Activated CD4-positive, alpha-beta memory T cell treated with anti-CD3 and anti-CD28 coated beads, Interleukin-2, amount 10 ng/mL, durations not matched to agents 7 days and 5 days (primary cell): ENCODE measurements at places on chromosomes 5 and 9.

- no peaks in the 10 kb centered on the region for H3K4me1 ChIP-seq
- no peak overlapping the region for H3K4me3 ChIP-seq
- no peaks in the 10 kb centered on the region for H3K36me3 ChIP-seq
- H3K27ac ChIP-seq: no peak overlapping the region
These were observed 837 bp downstream of the PCDHB2 start for GRCh38 chr5:141095263-141095641.

GRCh38 chr9:12722131-12722530 is 28.9 kb downstream of the TYRP1 start:
- H3K4me3 ChIP-seq: no peak overlapping the region
- no peaks in the 10 kb centered on the region for H3K4me1 ChIP-seq
- H3K27me3 ChIP-seq: no peaks in the 10 kb centered on the region
- DNase-seq: no peak

DNA sequence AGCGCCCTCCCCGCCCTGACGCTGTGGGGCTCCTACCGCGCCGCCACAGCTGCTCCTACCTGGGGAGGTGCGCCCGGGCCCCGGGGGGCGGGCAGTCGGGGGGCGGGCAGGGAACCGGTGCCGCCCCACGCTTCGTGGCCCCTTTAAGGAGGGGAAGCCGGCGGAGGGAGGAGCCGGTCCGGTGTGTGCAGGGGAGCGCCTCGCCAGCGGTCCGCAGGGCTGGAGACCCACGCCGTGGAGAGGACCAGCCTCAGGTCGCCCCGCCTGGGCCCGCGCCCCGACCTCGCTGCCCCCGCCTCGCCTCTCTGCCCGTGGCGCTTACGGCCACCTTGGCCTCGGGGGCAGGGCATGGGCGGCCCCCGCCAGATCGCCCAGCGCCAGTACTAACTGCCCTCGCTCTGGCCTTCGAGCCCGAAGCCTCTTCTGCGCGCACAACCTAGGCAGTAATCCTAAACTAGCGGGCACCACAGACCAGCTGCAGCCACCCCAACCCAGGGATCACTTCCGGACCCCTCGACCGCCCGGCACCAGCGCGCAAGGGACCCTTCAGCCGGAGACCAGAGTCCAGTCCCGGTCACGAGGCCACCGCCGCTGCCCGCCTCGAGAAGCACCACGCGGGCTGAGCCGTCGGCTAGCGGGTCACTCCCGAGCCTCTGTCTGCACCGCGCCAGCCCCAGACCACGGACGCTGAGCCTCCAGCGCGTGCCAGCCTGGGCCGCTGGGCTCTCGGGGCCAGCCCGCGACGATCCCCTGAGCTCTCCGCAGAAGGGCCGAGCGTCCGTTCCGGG is at the start of gene FOXE1:
FOXE1 (plus strand) TSS at position 171 of the 788 bp plus-strand sequence. CDS start 689 bp downstream, outside the sequence.
- peaks cover 31% of the 10 kb centered on the region for H3K4me1 ChIP-seq
- no peaks in the 10 kb centered on the region for H3K36me3 ChIP-seq
- H3K4me3 ChIP-seq: peak within 1 kb of the TSS; percentile 72
- peak within 1 kb of the TSS; percentile 5 for H3K27ac ChIP-seq

DNA sequence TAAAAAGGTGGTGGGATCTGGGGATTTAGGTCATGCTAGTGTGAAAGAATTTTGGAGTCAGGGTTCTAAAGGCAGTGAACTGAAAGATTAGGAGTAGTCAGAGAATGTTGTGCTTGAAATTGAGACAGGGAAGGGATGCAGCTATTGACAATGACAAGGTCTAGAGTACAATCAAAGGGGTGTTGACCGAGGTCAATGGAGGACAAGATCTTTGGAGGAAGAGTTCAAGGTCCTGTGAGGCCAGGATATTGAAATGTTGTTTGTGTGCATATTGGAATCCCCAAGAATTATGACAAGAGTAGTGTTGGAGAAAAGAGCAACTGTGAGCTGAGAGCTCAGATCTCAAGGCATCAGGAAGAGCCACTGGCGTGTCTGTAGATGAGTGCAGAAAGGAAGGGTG is 116.9 kb downstream of the RASGRF2 start:
- H3K4me1 ChIP-seq: no peaks in the 10 kb centered on the region
- H3K27ac ChIP-seq: no peak overlapping the region
- DNase-seq: no peak

- H3K27me3 ChIP-seq: no peaks in the 10 kb centered on the region
- H3K4me1 ChIP-seq: no peaks in the 10 kb centered on the region
These were observed 14.4 kb upstream of the TMOD1 start for GRCh38 chr9:97487107-97487506.

GRCh38 chr5:150740992-150741391 is 17.8 kb downstream of the DCTN4 start:
- no peaks in the 10 kb centered on the region for H3K27me3 ChIP-seq
- DNase-seq: no peak
- H3K27ac ChIP-seq: no peak overlapping the region
- H3K4me1 ChIP-seq: peaks cover 65% of the 10 kb centered on the region
- peaks cover 72% of the 10 kb centered on the region for H3K36me3 ChIP-seq

- peaks cover 16% of the 10 kb centered on the region for H3K4me1 ChIP-seq
- no peak overlapping the region for H3K4me3 ChIP-seq
- DNase-seq: no peak
- H3K36me3 ChIP-seq: no peaks in the 10 kb centered on the region
These were observed 4.5 kb downstream of the DBN1 start for GRCh38 chr5:177468685-177469628.

- DNase-seq: no peak
- H3K4me3 ChIP-seq: no peak overlapping the region
- peaks cover 1% of the 10 kb centered on the region for H3K27me3 ChIP-seq
- peaks cover 9% of the 10 kb centered on the region for H3K4me1 ChIP-seq
- H3K27ac ChIP-seq: no peak overlapping the region
These were observed 60.6 kb downstream of the FRMD3 start for GRCh38 chr9:83477571-83477970.

DNA sequence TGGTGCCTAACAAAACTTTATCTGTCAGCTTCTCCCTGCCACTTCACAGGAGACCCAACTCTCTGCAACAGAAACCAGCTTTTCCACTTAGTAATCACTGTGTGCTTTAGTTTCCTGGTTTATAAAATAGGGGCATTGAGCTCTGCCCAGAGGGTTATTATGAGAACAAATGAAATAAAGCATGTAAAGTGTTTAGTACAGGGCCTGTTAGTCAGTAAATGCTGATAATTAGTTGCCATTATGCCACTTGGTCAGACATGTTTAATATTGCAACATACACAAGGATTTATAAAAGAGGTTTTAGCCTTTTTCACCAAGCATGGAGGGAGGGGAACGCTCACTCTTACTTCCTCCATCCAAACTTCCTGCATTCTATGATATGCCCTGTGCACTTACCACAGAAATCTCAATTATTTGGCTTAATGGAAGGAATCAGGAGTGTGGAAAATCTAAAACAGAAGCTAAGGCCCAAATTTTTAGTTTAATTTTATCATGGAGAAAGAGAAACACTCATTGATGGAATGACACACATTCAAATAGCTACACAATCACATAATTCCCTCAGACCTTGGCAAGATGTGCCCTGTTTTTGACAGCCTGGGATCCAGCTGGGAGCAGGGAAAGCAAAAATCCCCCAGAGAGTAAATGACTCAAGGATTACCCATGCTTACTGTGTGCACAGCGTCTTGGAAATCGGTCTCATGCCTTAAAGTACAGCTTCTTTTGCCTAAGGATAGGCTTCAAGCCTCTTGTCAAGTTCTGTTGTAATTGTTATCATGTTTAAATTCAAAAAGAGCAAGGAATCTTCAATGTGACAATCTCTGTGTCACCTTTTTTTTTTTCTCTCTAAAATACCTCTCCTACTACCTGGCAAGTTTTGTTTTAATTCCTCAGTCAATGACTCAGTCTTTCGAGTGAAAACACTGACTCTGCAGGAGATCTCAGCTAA is 34.0 kb downstream of the ZNF474 start:
- DNase-seq: no peak
- H3K27ac ChIP-seq: no peak overlapping the region
- H3K27me3 ChIP-seq: no peaks in the 10 kb centered on the region

- H3K4me1 ChIP-seq: peaks cover 3% of the 10 kb centered on the region
- H3K36me3 ChIP-seq: peaks cover 8% of the 10 kb centered on the region
- no peak overlapping the region for H3K27ac ChIP-seq
- peak; percentile 48 for DNase-seq
- no peak overlapping the region for H3K4me3 ChIP-seq
These were observed 11.8 kb upstream of the EXOC3 start for GRCh38 chr5:431001-431710.

DNA sequence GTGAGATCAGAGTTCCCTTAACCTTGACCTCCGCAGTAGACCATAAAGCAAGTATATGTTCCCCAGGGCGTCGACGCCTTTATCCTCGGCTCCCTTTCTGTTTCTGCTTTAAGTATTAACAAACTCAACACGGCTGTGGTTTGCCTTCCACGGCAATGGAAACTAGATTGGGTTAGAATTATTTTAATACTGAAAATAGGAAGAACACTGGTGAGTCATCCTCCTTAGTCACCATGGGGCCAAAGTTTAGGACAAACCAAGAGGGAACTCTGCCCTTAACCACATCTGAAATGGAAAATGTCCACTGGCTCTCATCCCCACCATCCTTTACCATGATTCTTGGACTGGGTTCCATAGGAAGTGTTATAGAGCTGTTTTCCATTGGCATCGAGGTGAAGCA is 386.1 kb downstream of the ACTL7B start:
- no peak overlapping the region for H3K4me3 ChIP-seq
- no peaks in the 10 kb centered on the region for H3K4me1 ChIP-seq
- no peak overlapping the region for H3K27ac ChIP-seq
- no peaks in the 10 kb centered on the region for H3K27me3 ChIP-seq
- H3K36me3 ChIP-seq: no peaks in the 10 kb centered on the region
- DNase-seq: no peak

DNA sequence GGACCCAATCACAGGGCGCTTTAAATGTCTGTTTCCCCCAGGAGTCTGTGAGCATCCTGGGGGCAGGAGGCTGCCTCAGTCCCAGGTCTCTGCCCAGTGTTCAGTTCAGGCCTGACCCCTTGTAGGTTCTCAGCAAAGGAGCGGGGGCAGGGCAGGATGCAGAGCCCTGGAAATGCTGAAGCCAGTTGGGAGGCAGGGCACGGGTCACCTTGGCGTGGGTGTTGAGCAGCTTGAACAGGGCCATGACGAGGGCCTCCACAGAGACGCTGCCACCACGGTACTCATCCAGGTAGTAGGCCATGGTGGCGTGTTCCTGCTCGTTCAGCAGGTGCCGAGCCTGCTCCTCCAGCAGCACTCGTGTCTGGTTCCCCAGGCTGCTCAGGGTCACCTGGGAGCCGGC is 36.3 kb upstream of the AKNA start:
- peaks cover 4% of the 10 kb centered on the region for H3K27me3 ChIP-seq
- H3K4me1 ChIP-seq: peaks cover 1% of the 10 kb centered on the region
- no peak overlapping the region for H3K27ac ChIP-seq
- DNase-seq: no peak
- no peak overlapping the region for H3K4me3 ChIP-seq

DNA sequence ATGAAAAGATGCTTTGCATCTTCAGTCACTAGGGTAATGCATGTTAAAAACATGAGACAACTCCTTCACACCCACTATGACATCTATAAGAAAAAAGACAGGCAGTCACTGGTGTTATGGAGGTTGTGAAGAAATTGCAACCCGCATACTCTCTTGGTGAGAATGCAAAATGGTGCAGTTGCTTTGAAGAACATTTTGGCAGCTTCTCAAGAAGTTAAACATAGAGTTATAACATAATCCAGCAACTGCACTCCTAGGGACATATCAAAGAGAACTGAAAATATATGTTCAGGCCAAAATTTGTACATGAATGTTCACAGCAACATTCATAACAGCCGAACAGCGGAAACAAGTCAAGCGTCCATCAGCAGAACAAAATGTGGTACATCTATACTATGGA is 46.3 kb upstream of the TBC1D9B start:
- no peaks in the 10 kb centered on the region for H3K4me1 ChIP-seq
- H3K4me3 ChIP-seq: no peak overlapping the region
- no peak for DNase-seq
- no peak overlapping the region for H3K27ac ChIP-seq
- H3K27me3 ChIP-seq: no peaks in the 10 kb centered on the region
- no peaks in the 10 kb centered on the region for H3K36me3 ChIP-seq

DNA sequence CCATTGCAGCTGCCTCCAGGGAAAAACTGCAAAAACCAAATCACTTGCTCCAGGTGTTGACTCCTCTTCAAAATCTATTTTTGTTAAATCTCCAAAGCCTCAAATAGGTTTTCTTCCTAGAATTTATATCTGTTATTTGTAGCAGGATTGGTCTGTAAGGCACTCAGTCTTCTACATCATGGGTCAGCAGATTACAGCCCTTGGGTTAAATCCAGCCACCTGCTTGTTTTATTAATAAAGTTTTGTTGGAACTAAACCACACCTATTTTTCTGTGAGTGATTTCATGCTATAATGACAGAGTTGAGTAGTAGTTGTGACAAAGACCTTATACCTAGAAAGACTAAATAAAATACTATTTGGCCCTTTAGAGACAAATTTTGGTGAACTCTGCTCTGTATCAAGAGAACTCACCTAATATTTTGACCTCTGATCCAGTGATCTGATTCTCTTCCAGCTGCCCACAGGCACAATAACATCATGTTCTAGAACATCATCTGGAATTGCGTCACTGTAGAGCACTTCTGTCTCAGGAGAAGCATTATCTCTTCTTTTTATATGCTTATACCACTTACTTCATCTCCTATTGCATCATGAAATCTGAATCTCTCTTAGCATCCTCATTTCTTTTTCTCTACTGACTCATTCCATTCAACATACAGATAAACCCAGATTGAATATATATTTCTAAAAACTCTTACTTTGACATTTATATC is 130.1 kb downstream of the RPS23 start:
- no peaks in the 10 kb centered on the region for H3K4me1 ChIP-seq
- DNase-seq: no peak
- no peaks in the 10 kb centered on the region for H3K36me3 ChIP-seq
- H3K27me3 ChIP-seq: no peaks in the 10 kb centered on the region
- no peak overlapping the region for H3K27ac ChIP-seq

GRCh38 chr5:170473642-170474041 is 30.2 kb upstream of the KCNIP1 start:
- H3K4me1 ChIP-seq: no peaks in the 10 kb centered on the region
- DNase-seq: peak; percentile 1
- H3K36me3 ChIP-seq: no peaks in the 10 kb centered on the region
- H3K4me3 ChIP-seq: no peak overlapping the region
- no peak overlapping the region for H3K27ac ChIP-seq

- H3K4me1 ChIP-seq: peaks cover 55% of the 10 kb centered on the region
- H3K27ac ChIP-seq: no peak overlapping the region
- H3K27me3 ChIP-seq: peaks cover 2% of the 10 kb centered on the region
- H3K36me3 ChIP-seq: no peaks in the 10 kb centered on the region
- no peak overlapping the region for H3K4me3 ChIP-seq
These were observed 8.6 kb downstream of the PDGFRB start for GRCh38 chr5:150146862-150147601.

- no peak overlapping the region for H3K4me3 ChIP-seq
- no peaks in the 10 kb centered on the region for H3K4me1 ChIP-seq
- no peak overlapping the region for H3K27ac ChIP-seq
- no peak for DNase-seq
These were observed 28.0 kb upstream of the GRAMD2B start for GRCh38 chr5:126395198-126395597.

DNA sequence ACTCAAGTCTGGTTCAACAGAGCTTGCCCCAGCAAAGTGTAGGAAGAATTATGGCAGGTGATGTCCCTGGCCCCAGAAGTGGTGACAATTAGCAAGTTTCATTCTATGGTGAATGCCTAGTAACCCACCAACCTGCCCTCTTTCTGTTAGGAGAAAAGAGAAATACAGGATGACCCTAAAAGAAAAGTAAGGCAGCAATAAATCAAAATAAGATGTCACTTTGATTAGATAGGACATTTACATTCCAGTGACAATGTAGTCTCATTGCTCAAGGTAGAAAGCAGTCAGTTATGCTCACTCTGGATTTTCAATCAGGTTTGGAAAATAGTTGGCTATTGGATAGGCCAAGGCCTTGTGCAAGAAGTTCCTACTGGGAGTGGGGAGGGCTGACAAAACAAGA is 5.6 kb upstream of the HSPA9 start:
- H3K27me3 ChIP-seq: peaks cover 10% of the 10 kb centered on the region
- no peak overlapping the region for H3K4me3 ChIP-seq
- no peak overlapping the region for H3K27ac ChIP-seq
- peaks cover 16% of the 10 kb centered on the region for H3K4me1 ChIP-seq
- peaks cover 2% of the 10 kb centered on the region for H3K36me3 ChIP-seq
